ENCODE measurements at places on chromosomes 1 and 21.
A peak's percentile ranks its signal among the peaks of the same experiment; 100 is the strongest.

GRCh38 chr1:11046270-11046566 lies 821 bp downstream of the MASP2 start:
- DNase-seq = peak; percentile 8

DNA sequence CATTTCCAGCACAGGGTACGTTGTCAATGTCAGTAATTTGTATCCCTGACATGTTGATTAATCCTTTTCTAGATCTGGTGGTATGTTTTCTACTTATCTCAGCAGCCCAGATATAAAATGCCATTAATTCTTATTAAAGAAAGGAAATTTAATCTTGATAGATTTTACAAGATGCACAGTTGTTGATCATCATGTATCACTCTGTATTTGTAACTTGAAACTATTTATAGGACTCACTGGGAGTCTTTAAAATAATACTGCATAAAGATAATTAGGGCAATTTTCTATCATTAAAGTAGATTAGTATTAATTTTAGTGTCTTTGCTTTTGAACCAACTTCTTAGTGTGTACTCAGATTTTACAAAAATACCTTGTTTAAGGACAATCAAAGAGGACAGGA lies 84.9 kb downstream of the GREM2 start:
- DNase-seq = no peak

GRCh38 chr1:58426918-58427317 lies 119.6 kb downstream of the OMA1 start:
- DNase-seq = no peak

- DNase-seq = no peak
These were observed 14.6 kb downstream of the XKR8 start for GRCh38 chr1:27974417-27974781.

DNA sequence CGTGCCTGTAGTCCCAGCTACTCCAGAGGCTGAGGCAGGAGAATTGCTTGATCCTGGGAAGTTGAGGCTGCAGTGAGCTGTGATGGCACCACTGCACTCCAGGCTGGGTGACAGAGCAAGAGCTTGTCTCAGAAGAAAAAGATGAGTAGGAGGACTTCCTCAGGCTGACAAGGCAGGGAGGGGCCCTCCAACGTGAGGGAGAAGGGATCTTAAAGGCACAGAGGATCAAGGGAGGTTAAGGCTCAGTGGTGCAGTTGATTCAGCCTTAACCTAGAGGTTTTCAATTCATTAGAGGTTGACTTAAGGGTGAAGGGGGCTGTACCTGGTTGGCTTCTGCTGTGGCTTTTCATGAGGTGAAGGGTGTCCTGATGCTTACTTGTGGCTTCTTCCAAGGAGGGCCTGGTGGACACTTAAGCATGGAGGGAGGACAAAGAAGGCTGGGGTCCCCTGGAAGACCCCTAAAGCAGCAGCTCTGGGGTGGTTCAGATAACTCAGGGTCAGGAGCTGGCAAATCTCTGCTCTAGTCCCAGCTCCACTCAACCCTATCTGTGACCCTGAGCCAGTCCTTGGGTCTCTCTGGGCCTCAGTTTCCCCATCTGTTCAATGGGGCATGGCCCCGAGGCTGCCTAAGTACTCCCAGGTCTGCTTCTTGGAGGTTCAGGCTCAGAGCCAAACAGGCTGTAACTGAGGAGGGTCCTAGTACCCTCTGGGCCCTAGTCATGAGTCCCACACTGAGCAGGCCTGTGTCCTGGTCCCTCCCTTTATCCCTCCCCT lies 6.3 kb downstream of the EXTL1 start:
- DNase-seq = no peak

- DNase-seq = peak; percentile 88
These were observed at the start of gene TSPAN2 for GRCh38 chr1:115089420-115090185. TSPAN2 (minus strand) TSS chr1:115089503; CDS start chr1:115089432, 71 bp downstream.

DNA sequence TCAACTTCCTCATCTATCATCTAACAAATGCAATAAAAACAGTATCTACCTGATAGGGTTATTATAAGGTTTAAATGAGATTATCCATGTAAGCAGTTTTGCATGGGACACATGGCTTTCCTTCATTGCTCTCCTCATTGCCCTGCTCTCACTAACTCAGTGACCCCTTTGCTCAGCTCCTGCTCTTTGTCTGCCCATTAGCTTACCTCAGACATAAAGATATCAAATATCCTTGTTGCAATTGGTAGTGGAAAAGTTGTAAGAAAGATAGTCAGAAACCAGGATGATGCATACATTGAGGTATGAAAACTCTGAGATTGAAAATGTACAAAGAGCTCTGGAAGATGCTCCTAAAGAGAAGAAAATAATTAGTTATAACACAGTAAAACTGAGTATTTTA lies 89.8 kb downstream of the EVI5 start:
- no peak for DNase-seq

GRCh38 chr21:33053951-33054350 lies 16.0 kb upstream of the OLIG1 start:
- DNase-seq = no peak

GRCh38 chr1:173128742-173129141 lies 78.0 kb upstream of the TNFSF18 start:
- DNase-seq = no peak

GRCh38 chr1:18875107-18875795 lies 15.8 kb upstream of the TAS1R2 start:
- peak; percentile 65 for DNase-seq

GRCh38 chr1:103931891-103932290 lies 182.2 kb downstream of the AMY1C start:
- no peak for DNase-seq

GRCh38 chr1:31248276-31248675 lies 8.6 kb upstream of the NKAIN1 start:
- DNase-seq = no peak

GRCh38 chr1:50425376-50426107 lies 2.3 kb upstream of the DMRTA2 start:
- no peak for DNase-seq

- no peak for DNase-seq
These were observed 39.1 kb upstream of the ECE1 start for GRCh38 chr1:21329209-21329844.

- no peak for DNase-seq
These were observed 38.4 kb upstream of the SAMSN1 start for GRCh38 chr21:14584357-14585095.

DNA sequence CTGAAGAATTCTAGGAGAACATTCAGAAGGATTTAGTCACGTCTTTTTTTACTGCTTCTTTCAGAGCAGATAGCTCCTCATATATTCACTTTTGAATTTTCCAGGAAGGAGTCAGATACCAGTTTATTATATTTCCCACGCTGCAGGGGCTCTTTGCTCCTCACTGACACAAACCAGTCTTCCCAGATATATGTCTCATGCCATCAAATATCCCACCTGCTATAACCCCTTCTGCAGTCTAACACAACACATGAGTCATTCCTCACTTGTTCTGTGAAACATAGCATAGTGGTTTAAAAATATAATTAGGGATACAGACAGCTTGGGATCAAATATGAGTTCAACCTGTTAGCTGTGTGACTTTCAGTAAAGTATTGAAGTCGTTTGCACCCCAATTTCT lies 251.7 kb upstream of the DPYD start:
- DNase-seq = no peak

DNA sequence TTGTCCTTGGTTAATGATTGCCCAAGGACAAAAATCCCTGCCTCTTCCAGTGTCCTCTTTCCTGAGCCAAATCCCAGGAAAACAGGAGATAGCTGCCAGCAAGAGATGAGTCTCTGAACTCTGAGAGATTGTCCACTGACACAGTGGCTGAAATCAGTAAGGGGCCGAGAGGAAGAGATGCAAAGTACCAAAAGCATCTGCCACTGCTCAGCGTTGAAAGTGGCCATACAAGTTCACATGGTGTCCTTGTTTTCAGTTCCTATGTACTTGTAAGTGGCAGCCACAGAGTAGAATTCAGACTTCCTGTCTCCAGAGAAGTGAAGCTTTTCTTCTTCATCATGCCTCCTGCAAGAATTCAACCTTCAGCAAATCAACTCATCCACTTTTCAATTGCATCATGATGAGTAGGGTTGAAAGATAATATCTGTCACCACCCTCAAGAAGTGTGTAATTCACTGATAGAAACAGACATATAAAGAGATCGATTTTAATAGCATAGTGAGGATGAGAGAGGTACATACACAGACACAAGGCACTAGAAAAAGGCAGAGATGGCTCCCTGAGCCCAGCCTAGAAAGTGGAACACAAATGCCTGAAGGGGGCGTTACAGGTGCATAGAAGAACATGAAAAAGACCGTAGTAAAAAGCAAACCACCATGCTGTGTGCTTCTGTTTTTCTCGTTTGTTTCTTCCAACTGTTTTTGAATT lies 185.8 kb downstream of the MRPL39 start:
- DNase-seq = no peak

DNA sequence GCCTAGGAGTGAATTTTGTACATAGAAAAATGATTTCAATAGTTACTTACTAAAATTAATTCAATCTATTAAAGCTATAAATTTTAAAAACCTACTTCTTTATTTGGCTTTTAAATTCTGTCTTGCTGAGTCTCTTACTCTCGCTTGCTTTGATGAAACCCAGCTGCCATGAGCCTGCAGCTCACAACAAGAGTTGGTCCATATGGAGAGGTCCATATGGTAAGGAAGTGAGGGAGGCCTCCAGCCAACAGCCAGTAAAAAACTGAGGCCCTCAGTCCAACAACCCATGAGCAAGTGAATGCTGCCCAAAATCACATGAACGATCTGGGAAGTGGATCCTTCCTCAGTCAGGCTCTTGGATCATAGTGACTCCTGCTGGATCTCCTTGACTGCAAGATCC lies 89.9 kb upstream of the CXADR start:
- no peak for DNase-seq

- DNase-seq = peak; percentile 85
These were observed 228.2 kb upstream of the USP24 start for GRCh38 chr1:55443175-55443915.

DNA sequence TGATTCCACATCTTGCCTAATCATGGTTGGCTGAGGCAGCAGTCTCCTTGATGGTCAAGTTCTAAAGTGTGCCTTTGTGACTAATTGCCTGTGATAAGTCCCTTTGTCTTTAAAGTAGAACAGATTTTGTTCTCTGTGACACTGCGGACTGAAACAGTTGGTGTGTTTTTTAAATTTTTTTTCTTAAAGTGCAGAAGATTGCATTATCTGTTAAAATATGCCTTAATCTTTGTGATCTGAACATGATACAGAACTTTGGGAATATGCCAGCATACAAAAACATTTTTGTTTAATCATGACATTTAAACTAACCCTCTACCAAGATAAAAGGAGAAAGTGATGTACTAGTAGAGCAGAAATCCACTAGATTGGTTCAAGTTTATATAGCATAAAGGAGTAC lies 1260.6 kb upstream of the ADGRL2 start:
- no peak for DNase-seq

GRCh38 chr1:27668808-27669723 lies 2.9 kb downstream of the IFI6 start:
- DNase-seq = peak; percentile 75

DNA sequence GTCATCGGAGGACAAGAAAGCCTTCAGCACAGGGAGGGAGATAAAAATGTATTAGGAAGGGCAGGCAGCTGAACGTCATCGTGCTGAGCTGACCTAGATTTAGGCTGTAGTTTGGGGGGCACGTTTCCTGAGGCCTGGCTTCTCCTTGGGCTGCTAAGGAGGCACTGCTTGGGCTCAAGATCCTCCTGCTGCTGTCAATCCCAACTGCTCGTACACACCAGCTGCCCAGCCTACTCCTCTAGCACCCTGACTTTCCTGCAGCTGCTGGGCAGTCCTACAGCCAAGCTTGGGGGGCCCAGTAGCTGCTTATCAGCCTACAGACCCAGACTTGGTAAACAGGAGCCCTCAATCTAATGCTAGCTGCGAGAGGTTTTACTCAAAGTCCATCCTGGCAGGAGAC lies 6.2 kb downstream of the TMEM35B start:
- no peak for DNase-seq

DNA sequence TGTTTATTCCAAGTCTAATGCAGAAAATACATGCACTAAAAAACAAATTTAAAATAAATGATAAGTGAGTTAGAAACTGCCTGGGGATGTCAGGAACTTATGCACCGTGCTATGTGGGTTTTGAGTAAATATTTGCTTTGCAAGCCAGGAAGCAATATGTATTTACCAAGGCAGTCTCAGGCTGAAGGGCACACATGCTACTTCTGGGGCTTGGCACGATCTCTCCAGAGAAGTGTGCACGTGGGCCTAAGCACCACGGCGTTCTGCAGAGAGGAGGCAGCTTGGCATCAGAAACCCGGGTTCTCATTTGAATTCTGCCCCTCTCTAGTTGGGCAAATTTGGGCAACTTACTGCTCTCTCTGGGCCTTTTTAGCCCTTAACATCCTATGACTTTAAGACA lies 72.6 kb upstream of the ROR1 start:
- no peak for DNase-seq

DNA sequence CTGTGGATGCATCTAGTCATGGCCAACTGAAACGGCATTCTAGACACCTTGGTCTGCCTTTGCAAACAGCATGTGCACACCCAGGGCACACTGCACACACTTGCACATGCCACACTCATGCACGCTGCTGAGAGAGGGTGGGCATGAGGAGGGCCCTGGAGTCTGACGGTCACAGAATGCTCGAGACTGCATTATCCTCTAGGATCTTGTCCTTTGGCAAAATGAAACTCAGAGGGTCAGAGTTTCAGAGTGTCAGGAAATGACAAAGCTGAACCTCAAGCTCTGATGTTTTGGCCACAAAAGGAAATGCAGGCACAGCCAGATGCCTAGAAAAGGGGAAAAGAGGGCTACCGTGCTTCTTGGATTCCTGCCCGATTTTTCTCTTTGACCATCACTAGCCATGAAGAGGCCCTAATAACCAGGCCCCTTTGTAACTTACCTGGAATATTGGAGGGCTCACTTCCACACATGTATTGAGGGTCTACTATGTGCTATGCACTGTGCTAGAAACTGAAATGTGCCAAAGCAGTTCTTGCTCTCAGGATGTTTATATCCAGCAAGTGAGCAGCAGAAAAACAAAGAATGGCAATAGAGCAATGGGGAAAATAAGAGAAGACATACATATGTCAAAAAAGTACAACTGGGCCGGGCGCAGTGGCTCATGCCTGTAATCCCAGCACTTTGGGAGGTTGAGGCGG lies 65.4 kb downstream of the TOMM20 start:
- no peak for DNase-seq

- no peak for DNase-seq
These were observed 24.2 kb downstream of the PCAT6 start for GRCh38 chr1:202834771-202835547.

DNA sequence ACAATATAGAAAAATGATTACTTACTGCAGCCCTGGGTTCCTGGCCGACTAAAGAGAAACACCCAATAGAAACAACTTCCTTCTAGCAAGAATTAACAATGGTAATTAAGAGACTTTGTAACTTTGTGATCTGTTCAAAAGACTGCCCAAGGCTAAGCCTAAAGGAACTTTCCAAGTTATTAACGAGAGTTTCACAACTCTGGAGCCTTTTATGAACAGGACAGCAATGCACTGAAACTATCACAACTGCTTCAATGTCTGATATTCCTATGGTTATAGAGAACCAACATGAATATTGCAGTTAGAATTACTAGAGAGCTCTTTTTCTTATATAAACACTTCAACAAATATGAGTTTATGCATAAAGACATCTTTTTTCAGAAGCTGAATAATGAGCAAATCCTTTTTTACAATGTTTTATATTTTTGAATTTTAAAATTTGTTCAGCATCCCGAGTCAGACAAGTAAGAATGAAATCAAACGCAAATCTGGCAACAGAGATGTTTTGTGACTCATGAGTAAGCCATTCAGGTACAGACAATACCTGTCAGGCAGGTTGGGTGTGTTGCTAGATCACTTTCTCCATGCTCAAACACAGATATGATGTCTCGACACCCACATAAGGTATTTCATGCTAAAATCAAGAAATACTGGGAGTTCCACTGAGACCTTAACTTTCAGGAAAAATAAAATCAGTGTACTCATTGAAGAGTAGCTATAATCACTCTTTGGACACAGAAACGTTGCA lies 22.2 kb upstream of the KCNJ15 start:
- no peak for DNase-seq

GRCh38 chr1:37764414-37764825 lies 500 bp downstream of the EPHA10 start:
- DNase-seq = no peak
